Activated naive CD8-positive, alpha-beta T cell treated with anti-CD3 and anti-CD28 coated beads, Interleukin-2, amount 50 U/mL, for 16 hours (primary cell): ENCODE measurements at places on chromosomes 2 and 18.

- no peak for DNase-seq
Measured at GRCh38 chr2:212005085-212005671, 533.4 kb downstream of the ERBB4 start.

DNA sequence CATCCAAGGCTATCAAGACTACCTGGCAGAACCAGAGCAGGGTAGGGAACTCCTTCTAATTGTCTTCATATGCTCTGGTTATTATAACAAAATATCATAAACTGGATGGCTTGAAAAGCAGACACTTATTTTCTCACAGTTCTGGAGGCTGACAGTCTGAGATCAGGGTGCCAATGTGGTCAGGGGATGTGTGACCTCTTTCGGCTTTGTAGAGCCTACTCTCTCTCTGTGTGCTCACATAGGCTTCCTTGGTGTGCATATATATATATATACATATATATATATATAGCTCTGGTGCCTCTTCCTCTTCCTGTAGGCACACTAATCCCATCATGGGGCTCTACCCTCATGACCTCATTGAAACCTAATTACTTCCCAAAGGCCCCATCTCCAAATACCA lies 101.6 kb downstream of the ARL6IP6 start:
- no peak for DNase-seq

DNA sequence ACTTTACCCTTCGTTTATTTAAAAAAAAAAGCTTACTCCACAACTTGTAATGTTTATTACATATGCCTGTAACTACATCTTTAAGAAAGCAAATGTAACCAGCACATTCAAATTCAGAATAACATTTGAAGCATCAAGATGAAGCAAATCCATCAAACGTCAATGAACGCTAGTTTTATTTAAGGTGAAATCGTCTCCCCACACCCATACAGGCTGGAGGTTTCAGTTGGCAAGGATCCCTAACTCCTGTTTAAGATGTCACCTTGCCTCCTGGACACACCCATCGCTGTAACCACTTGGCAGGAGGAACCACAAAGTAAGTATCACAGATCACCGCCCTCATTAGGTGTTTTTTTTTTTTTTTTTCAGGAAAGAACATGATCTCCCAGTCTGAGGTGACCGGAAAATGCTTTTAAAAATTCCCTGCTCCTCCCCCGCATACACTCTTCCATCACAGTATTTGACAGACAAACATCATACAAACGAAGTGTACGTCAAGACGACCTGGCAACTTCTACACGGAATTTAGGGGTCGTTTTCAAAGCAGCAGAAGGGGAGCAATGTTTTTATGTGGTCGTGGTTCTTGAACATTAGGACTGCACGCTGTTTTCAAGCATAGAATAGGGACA lies 19.7 kb upstream of the STPG4 start:
- DNase-seq, result no peak

DNA sequence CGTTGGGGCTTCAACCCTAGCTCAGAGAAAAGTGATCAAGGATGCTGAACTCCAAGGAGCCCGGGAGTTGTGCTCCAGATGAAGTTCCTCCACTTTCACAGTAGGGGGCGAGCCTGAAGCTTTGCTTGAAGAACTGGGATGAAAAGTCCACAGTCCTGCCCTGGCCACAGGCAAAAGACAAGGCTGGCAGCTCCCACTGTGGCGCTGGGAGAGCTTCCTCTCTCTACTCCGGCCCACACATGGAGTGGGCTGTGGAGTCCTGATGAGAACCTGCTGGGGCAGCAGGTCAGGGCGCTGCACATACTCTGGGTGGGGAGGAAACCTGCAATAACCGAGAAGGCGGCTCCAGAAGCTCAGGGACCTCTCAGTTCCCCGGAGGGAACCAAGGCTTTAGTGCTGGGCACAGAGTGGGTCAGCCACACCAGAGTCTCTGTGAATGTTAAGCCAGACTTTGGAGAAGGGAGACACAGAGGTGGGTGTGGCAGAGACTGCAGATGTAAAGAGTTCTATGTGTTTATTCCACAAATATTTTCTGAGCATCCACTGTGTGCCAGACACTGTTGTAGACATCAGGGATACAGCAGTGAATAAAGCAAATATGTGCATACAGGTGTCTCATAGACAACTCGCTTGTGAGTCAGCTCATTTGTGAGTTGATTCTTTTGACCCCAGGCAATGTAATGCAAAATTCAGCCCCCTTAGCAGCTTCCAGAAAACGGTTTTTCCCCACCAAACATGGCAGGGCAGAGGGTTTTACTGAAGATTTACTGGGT lies 48.0 kb upstream of the MRPL33 start:
- DNase-seq, result no peak

DNA sequence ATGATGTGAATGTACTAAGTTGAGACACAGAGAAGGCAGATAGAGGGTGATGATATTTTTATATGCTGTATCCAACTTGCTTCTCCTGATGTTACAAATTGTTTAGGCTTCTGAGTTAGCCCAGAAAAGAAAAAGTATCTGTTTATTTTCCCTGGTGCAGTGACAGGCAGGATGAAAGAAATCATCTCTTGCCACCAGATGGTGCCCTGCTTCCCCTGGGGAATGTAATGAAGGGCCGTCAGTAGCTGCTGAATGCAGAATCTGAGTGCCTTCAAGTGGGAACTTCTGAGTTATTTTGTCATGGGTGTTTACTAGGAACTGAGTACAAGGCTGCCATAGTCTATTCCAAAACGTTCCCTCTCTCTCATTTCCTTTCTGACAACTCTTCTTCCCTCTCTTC lies 525.6 kb downstream of the MBD2 start:
- DNase-seq, result no peak

DNA sequence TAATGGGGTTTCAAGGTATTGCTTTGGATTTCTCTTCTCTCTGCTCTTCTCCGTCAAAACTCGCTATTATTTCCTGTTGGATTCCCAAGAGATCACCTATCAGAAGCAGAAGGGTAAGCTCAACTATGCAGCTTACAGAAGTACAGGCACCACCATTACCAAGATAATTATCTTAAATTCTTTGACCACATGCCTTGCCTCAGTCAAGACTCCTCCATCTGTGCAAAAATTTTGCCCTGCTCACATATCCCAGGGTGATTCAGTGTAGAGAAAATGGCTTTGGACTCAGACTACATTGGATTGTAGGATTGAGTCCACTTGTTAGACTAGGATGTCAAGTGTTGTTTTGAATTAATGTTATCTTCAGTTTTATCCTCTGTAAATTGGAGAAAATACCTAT lies 698.7 kb downstream of the TDRD15 start:
- DNase-seq, result no peak

- DNase-seq, result no peak
Measured at GRCh38 chr18:59357928-59358327, 1.1 kb downstream of the LMAN1 start.

GRCh38 chr2:109206569-109207146 lies 77.7 kb downstream of the SH3RF3 start:
- DNase-seq, result no peak

DNA sequence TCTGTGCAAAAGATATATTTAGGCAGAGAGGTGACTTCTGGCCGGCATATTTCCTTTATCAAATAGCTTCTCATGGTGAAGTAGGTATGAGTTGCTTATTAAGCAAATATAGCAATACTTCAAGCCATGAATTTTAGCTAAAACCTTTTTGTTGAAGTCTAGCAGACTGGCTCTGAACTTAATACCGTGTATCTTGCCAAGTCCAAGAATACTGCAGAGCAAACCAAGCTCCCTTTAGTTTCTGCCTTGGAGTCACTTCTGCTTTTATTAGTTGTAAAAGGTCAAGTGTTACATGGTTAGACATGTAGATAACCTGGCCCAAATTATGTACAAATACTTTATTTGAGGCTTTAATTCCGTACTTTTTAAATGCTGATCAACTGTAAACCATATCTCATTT lies 627.6 kb upstream of the PKDCC start:
- DNase-seq, result no peak

DNA sequence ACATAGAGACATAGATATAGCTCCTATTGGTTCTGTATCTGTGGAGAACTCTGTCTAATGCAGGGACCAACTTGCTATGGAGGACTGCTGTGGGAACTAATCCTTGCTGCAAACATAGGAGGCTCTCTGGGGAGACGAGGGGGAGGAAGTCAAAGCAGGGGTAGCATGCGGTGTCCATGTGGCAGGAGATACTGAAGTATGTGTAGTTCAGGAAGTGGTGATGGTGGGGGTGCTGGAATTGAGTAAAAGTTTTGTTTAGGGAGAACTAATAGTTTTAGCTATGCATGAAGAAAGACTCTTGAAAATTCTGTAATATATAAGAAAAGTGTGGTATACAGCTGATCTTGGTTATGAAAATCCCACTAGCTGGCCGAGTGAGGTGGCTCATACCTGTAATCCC lies 62.0 kb downstream of the ANKRD44 start:
- no peak for DNase-seq

GRCh38 chr2:124027182-124027581 lies 2.1 kb downstream of the CNTNAP5 start:
- no peak for DNase-seq

DNA sequence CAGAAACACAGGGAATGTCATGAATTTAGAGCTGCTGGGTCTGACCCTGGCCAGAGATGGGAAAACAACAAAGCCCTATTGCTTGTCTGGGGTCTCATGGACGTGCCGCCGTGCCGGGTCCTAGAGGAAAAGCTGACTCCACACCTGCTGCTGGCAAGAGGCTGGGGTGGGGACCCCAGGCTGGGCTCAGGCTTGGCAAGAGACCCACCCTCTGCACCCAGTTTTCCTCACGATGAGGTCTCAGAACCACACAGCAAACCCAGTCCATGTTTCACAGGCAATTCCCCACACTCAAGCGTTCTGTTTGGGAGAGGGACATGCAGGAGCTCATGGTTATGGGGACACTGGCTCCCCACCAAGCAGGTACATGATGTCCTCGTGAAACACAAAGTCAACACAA lies 367.3 kb upstream of the SALL3 start:
- no peak for DNase-seq

DNA sequence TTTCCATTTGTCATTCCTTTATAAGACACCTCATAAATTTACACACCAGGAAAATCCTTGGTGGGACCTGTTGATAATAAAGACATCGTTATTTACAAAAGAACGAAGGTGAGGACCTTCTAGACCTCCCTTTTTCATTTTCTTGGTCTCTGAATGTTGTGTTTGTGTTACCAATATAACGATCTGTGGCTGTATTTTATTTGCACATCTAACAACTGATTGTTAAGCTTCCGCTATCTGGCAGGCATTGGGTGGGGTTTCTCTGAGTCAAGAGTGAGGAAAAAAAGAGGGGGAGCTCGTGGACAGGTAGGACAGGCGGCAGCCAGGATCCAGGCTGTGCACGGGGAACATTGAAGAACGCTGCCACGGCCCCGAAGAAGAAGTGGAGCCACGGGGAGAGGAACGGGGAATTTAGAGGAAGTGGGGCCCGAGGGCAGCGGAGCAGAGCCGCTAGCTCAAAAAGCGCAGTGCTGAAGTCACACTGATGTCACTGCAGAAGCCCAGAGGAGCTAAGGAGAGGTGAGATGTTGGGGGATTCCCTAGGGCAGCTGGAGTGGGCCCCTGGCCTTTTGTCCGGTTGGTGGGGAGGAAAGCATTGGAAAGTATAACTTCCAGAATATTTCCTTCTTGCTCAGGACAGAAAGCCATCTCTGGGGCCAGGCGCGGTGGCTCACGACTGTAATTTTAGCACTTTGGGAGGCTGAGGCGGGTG lies 20.9 kb upstream of the DNMT3A start:
- no peak for DNase-seq

- no peak for DNase-seq
Measured at GRCh38 chr2:141021611-141022010, 1109.2 kb downstream of the LRP1B start.

DNA sequence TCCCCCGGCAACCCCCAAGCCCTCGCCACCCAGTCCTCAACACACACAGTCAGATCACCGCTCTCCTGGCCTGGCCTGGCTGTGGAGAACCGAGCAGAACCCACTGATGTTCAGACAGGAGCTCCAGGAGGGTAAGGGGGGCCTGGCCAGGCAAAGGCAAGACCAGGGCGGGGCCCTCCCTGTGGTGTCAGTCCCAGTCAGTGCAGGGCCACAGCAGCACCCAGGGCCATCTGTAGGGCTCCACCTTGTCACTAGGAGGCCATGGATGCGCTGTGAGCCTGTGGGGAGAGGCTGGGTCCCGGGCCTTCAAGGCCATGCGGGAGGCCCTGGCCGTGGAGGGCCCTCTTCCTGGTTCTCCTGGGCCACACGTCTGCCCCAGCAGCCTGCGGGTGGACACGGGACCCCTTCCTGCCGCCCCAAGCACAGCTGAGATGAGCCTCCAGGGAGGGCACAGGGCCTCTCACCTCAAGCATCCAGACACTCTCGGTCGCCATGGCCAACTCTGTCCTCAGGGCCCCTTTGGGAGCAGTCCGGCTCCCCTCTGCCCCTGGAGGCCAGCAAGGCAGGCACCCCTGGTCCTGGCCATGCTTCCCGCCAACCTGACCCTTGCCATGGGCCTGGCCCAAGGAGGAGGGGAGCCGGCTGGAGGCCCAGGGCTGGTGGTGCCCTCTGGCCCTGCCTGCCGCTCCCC lies 2.0 kb downstream of the ANO7 start:
- DNase-seq, result no peak

DNA sequence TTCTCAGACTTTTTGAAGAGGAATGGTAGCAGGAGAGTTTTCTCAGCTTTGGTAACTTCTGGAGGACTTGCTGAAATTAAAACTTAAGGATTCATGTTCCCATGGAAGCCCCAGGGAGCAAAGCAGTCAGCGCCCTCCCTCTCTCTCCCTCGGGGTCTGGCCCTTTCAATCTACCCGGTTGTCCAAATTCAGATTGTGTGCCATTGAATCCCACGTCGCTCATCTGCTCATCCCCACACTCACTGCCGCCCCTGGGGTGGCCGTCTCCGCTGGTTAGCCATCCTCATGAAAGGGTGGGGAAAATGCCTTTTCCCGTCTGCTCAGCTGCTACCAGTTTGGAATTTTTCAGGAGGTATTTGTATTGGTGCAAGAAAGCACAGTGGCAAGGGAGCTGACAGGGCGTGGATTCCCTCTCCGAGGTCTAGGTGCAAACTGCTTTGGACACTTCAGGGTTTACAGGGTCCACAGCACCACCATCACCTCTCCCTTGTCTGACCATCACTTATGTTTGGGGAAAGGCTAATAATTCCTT lies 27.1 kb downstream of the MCFD2 start:
- no peak for DNase-seq
